ENCODE measurements at places on chromosomes 3 and 15.

DNA sequence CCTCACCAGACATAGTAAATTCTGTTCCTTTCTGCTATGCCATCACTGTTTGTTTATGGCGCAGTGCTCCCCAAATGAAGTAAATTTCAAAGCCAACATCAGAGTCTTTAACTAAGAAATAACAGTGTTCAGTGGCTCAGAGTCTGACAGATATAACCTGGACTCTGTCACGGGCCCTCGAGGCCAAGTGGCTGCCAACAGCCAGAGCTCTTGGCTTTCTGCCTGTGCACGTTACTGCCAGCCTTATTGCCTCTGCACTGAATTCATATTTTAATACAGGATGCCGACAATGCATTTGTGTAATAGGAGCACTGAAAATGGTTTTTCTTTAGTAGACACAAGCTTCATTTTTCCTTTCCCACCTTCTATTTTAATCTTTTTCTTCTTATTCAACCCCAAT, 219.9 kb downstream of the NLGN1 start:
- DNase-seq = peak; percentile 77

DNA sequence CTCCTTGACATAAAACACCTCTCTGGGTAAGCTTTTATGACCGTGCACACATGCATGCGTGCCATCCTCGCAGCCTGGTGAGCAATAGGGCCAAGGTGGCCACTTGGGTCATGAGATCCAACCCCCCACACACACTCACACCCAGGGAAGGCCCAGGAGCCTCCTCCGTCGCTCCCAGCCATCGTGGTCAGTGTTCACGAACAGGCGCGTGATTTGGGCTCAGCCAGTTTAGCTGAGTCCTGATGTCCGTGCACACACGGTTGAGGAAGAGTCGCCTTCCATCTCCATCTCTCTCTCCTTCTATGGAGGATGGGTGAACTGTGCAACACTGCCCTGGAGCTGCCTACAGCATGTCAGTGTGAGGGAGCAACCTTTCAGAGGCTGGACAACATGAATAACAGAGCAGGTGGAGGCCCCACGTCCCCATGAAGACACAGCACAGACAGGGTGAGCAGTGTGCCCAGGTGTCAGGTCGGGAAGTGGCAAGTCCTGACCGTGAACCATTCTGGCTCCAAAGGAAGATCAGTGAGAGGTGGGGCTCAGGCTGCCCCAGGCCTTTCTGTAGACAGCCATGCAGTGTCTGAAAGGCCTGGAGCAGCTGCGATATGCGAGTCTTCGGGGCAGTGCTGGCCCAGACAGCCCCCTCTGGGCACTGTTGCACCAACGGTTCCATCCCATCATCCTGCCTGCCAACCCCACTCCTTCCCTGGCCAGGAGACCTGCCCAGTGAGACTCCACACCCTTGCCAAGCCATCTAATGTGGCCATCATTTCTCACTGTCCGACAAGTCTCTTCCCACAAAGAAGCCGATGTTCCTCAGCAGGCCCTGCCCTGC, 253.4 kb downstream of the OCA2 start:
- DNase-seq = no peak

DNA sequence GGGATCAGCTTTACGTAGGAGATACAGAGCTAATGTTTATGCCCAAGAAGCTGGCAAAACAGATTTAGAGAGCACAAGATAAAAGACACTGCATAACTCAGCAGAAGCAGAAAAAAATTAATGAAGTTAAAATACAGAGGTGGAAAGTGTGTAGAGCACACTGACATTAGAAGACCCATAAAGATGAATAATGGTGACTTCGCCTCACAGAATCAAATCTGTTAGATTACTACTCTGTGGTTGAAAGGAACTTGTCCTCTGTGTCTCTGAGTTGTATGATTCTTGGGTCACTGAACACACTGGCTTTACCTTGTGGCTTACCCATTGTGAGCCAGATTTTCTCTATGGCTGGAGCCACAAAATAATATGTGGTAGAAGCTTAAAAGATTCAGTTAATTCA, 224.4 kb downstream of the PLCH1 start:
- no peak for DNase-seq

- DNase-seq = no peak
Observed at GRCh38 chr15:36831125-36831903, 251.9 kb downstream of the CDIN1 start.

- no peak for DNase-seq
Observed at GRCh38 chr15:64151727-64152506, at the start of gene SNX22. Gene SNX22, plus strand, starts transcription at chr15:64151731. Its CDS starts 45 bp downstream, at chr15:64151776.

DNA sequence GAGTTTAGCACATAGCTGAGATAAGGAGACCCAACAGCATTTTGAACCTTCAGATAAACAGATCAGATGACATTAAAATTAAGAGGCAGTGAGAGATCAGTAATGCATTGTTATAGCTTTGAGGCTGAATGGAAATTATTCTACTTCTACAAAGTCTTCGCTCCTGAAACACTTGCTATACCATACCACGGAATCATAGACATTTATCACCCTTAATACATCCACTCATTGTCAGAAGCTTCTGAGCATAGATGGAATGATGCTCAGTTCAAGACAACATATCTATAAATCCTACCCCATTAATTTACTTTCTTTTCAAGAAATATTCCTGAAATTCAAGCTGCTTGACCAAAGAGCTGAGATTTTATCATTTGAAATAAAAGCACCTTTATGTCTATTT, 266.7 kb downstream of the C3orf38 start:
- no peak for DNase-seq

GRCh38 chr3:176927706-176928581, 269.3 kb downstream of the TBL1XR1 start:
- DNase-seq = no peak

All from NCI-H446 (cell line).